Stimulated activated CD8-positive, alpha-beta memory T cell treated with anti-CD3 and anti-CD28 coated beads, Interleukin-12 subunit alpha, Interleukin-12 subunit beta, amount 100 ng/mL, for 4 hours (primary cell): ENCODE measurements at places on chromosomes 6 and 20.

DNA sequence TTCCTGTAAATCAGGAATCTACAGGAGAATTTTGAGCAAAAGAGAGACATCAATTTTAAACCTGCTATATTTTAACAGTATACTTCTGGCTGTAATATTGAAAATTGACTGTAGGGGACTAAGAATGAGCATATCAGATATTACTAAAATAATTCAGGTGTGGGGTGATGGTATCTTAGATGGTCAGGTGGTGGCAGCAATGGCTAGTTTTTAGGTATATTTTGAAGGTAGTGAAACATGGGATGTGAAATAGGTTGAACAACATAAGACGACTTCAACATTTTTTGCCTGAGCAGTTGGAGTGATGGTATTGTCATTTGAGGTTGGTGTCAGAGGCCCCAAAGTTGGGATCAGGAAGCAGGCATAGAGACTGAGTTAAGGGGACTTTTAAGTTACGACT lies 32.1 kb downstream of the FAM83B start:
- DNase-seq = no peak

GRCh38 chr6:35142588-35143569 lies 1.7 kb upstream of the TCP11 start:
- no peak for DNase-seq

GRCh38 chr6:42693725-42694323 lies 28.6 kb downstream of the PRPH2 start:
- DNase-seq = no peak

DNA sequence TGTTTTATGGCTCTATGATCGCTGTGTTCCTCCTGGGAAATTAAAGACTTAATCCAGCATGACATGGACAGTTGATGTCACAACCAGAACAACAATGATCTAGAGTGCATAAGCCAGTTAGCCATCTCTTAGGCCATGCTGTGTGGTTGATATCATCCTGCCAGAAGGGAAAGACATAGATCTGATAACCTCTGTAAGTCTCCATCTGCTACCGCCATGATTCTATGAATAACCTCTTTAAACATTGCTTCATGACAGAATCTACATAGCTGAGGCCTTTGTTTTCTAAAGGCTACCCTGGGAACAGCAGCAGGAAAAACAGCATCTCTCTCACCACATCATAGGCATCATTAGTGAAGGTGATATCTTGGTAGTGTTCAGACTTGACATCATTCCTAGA lies 117.6 kb upstream of the PHACTR1 start:
- DNase-seq = no peak

DNA sequence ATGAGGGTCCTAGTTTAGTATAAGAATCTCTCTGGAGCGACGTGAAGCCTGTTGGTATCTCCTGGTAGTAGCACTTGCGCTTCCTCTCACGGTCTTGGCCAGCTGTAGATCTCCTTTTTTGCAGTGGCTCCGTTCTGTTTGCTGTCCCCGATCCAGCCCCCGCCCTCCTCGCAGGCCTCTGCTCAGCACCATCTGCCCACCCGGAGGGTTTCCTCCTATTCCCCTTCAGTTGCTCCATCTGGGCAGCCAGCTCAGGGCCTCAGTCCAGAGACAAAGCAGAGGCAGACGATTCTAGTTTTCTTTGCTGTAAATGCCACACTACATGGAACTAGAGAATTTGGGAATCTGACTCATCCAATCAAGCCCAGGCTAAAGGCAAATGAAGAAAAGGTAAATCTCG lies 126.6 kb downstream of the TIAM2 start:
- no peak for DNase-seq

DNA sequence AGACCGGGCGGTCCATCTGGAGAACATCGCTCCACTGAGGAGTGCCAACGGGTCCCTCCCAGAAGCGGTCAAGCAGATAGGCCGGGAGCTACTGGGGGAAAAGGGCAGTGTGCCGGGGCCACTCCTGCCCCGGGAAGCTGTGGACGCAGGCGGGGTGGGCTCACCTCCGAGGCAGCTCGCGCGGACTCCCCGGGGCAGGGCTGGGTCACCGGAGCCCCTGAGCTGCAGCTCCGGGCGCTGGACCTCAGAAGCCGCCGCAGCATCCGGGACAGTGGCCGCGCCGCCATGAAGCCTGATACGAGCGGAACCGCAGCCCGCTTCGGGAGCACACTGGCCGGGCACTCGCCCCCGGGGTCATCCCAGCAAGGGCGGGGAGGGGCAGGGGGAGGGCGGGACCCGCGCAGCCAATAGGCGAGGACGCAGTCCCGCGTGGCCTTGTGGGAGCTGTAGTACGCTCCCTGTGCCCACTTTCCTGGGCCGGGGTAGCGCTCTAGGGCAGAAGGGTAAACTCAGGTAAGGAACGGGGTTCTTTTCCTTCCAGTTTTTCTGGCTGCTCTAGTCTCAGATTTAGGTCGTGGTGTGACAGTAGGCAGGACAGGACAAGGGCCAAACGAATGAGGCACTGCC lies at the start of gene MOCS1:
MOCS1 (minus strand) TSS at position 332 of the 627 bp plus-strand sequence; CDS start at position 287, 45 bp downstream.
- peak; percentile 9 for DNase-seq

GRCh38 chr6:19070520-19070919 lies 683.4 kb downstream of the RNF144B start:
- DNase-seq = no peak

GRCh38 chr6:111657146-111657545 lies 51.5 kb upstream of the TRAF3IP2 start:
- no peak for DNase-seq

DNA sequence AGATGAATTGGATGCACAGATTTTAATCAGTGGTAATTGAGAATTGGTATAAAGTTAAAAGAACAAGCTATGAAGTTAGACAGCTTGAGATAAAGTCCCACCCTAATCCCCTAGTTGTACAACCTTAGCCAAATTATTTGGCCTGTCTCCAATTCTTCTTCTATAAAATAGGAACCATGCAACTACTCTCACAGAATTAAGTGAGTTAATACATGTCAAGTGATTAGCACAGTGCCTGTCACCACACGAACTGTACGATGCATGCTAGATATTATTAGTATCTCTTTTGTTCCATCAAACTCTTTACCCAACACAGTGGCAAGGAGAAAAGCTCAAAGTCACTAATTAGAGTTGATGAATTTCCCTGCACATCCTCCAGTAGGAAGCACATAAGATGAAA lies 44.7 kb downstream of the MBOAT1 start:
- no peak for DNase-seq

- DNase-seq = no peak
Measured at GRCh38 chr6:138897031-138897430, 91.0 kb downstream of the REPS1 start.

GRCh38 chr6:143468026-143468425 lies 17.4 kb downstream of the PEX3 start:
- DNase-seq = no peak
